Uterus (tissue), 4 donors: ENCODE measurements at places on chromosomes 13 and 19.

DNA sequence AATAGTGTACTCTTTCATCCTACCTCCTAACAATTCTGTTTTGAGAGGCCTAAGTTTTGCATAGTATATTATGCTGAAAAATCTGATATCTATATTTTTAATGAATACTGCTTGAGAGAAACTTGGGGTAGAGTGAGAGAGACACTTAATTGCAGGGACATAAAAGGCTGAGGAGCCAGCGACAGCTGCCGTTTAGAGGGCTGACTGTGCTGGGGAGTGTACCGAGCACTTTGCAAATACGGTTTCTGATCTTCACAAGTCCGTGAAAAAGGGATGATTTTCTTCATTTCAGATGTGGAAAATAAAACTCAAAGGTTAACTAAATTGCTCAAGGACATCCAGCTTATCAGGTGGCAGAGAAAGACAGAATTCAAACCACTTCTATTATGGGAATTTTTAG, 97.4 kb downstream of the CAB39L start:
- H3K36me3 ChIP-seq, result no peaks in the 10 kb centered on the region
- H3K4me3 ChIP-seq, result no peak overlapping the region
- no peaks in the 10 kb centered on the region for H3K27me3 ChIP-seq
- H3K27ac ChIP-seq, result no peak overlapping the region
- no peaks in the 10 kb centered on the region for H3K4me1 ChIP-seq
- DNase-seq, result no peak

DNA sequence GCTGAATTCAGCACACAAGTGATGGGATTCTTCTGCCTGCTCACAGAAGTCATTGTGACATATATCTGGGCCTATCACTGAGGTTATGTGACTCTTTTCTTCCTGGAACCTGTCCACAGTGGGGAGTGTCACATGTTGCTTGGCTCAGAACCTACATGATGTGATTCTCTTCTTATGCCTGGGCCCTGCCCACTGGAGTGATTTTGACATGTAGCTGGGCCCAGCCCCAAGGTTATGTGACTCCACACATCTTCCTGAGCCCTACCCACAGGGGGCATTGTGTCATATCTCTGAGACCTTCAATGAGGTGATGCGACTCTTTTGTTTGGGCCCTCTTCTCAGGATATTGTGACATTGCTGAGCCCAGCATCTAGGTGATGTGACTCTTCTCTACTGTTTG, 17.4 kb upstream of the ZNF429 start:
- H3K27ac ChIP-seq, result no peak overlapping the region
- H3K36me3 ChIP-seq, result no peaks in the 10 kb centered on the region
- DNase-seq, result no peak
- H3K4me1 ChIP-seq, result no peaks in the 10 kb centered on the region
- no peak overlapping the region for H3K4me3 ChIP-seq
- H3K27me3 ChIP-seq, result no peaks in the 10 kb centered on the region

- no peaks in the 10 kb centered on the region for H3K36me3 ChIP-seq
- no peaks in the 10 kb centered on the region for H3K4me1 ChIP-seq
- no peak overlapping the region for H3K27ac ChIP-seq
- no peak for DNase-seq
- H3K27me3 ChIP-seq, result no peaks in the 10 kb centered on the region
Observed at GRCh38 chr19:51600940-51601580, 29.1 kb downstream of the SIGLEC5 start.

DNA sequence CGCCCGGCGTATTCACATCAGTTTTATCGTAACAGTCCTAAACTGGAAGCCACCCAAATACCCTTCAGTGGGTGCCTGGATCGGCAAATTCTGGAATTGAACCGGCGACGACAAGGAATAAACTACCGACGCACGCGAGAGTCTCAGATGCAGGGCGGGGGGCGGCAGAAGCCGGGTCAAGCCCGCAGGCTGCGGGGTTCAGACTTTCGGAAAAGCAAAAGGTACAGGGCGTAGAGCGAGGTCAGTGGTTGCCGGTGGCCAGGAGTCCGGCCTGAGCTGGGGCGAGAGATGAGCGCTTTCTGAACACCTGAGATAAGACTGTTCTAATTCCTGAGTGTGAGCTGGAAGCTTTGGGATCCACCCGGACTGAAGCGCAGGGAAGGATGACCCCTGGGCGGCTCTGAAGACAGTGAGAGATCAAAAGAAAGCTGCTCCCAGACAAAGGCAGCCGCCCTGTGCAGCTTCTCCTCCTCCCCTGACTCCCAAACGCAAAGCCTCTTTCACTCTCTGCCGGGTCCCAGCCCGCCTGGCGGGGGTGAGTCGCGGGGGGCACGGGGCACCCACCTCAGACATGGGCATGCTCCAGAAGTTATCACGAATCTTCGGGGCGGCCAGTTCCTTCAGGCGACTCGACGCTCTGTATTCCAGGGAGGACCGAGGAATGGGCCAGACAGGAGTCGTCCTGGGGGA, 26.2 kb upstream of the MIER2 start:
- no peak overlapping the region for H3K4me3 ChIP-seq
- no peak for DNase-seq
- H3K27me3 ChIP-seq, result no peaks in the 10 kb centered on the region
- H3K4me1 ChIP-seq, result no peaks in the 10 kb centered on the region
- no peak overlapping the region for H3K27ac ChIP-seq

DNA sequence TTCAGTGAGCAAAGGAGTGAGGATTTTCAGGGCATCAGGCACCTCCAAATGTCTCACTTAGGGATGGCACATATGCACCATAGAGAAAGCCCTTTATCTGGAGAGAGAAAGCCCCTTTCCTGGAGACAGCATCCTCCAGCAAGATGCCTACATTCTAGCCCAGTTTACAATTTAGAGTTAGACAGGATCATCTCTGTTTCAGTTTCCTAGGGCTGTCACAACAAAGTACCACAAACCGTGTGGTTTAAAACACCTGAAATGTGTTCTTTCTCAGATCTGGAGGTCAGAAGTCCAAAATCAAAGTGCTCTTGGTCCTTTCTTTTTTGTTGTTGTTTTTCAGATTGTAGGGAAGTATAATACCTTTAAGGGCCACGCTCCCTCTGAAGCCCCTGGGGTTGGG, 61.8 kb downstream of the MBNL2 start:
- H3K4me1 ChIP-seq, result peaks cover 7% of the 10 kb centered on the region
- H3K36me3 ChIP-seq, result no peaks in the 10 kb centered on the region
- no peak overlapping the region for H3K4me3 ChIP-seq
- peak overlapping the region; percentile 8 for H3K27ac ChIP-seq
- no peak for DNase-seq

DNA sequence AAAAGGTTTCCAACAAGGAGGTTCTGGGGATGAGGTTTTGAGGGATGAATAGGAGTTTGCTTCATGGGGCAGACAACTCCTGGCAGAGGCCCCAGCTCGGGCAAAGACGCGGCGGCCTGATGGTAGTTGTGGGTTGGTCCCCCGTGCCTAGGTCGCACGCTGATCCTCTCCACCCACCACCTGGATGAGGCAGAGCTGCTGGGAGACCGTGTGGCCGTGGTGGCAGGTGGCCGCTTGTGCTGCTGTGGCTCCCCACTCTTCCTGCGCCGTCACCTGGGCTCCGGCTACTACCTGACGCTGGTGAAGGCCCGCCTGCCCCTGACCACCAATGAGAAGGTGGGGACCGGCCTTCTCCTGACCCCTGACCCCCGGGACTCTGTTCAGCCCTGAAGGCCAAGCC, 11.9 kb downstream of the ABCA7 start:
- no peaks in the 10 kb centered on the region for H3K36me3 ChIP-seq
- no peaks in the 10 kb centered on the region for H3K27me3 ChIP-seq
- DNase-seq, result no peak

GRCh38 chr19:41744850-41745249, 10.5 kb upstream of the CEACAM6 start:
- no peak overlapping the region for H3K4me3 ChIP-seq
- H3K36me3 ChIP-seq, result no peaks in the 10 kb centered on the region
- no peaks in the 10 kb centered on the region for H3K27me3 ChIP-seq
- no peaks in the 10 kb centered on the region for H3K4me1 ChIP-seq
- no peak for DNase-seq
- no peak overlapping the region for H3K27ac ChIP-seq

DNA sequence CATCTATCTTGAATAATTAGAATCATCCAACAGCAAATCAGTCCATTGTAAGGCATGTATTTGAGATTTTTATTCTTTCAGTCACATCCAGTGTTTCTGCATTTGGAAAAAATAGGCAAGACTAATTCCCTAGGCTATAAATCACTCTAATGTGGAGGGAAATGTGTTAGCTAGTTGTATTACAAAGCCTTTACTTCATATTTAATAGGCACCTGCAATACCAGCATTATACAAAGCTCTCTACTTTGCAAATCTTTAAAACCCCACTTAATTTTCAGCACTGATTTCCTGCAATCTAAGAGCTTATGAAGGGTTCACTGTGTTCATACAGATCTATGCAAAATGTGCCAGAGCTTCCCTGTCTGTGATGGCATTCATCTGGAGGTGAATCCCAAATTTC, 12.3 kb downstream of the PCDH9 start:
- no peaks in the 10 kb centered on the region for H3K36me3 ChIP-seq
- no peaks in the 10 kb centered on the region for H3K4me1 ChIP-seq

GRCh38 chr13:90445179-90445578, 902.3 kb upstream of the MIR17HG start:
- no peaks in the 10 kb centered on the region for H3K4me1 ChIP-seq
- no peak overlapping the region for H3K27ac ChIP-seq
- no peaks in the 10 kb centered on the region for H3K36me3 ChIP-seq

DNA sequence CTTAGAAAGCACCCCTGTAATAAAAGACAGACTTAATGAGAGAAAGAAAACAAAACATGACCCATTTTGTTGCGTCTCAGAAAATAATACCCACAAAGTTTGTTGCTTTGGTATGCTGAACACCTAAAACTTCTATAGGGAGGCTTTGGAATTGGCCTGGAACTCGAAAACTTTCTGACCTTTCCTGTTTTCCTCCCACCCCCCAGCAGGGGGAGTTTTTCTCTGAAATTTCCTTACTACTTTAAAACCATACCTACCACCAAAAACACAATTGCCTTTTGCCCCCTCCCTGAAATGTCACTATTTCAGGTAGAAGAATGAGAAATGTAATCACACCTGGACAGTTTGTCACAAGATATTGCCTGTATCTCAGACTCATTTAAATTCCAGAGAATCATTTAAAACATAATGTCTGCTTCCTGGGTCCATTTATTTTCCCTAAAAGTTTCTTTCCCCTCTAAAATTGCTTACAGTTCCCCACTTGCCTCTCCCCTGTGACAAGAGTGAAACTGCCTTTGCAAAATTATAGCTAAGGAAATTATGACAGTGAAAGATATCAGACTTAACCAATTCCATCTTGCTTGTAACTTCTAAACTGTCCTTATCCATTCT, 2700.2 kb downstream of the PCDH9 start:
- no peak for DNase-seq
- no peaks in the 10 kb centered on the region for H3K4me1 ChIP-seq
- H3K36me3 ChIP-seq, result no peaks in the 10 kb centered on the region
- H3K4me3 ChIP-seq, result no peak overlapping the region
- H3K27ac ChIP-seq, result no peak overlapping the region

DNA sequence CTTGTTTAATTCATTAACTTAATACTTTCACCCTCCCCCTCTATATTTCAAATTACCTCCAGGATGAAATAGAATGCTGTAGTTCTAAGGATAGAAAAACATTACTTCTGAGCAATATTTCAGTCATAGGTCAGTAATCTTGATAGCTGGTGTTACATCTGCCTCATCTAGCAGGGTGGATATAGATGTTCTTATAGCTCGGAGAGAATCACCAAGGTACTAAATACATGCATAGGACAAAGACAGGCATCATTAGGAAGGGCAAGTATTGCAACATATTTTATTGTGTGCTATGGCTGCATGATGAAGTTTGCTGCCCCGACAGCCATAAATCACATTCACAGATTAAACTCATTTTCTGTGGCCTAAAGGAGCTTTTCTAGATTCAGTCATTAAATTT, 601.0 kb downstream of the FGF9 start:
- no peak overlapping the region for H3K4me3 ChIP-seq
- no peak for DNase-seq
- H3K36me3 ChIP-seq, result no peaks in the 10 kb centered on the region
- H3K27ac ChIP-seq, result no peak overlapping the region
- H3K27me3 ChIP-seq, result no peaks in the 10 kb centered on the region

DNA sequence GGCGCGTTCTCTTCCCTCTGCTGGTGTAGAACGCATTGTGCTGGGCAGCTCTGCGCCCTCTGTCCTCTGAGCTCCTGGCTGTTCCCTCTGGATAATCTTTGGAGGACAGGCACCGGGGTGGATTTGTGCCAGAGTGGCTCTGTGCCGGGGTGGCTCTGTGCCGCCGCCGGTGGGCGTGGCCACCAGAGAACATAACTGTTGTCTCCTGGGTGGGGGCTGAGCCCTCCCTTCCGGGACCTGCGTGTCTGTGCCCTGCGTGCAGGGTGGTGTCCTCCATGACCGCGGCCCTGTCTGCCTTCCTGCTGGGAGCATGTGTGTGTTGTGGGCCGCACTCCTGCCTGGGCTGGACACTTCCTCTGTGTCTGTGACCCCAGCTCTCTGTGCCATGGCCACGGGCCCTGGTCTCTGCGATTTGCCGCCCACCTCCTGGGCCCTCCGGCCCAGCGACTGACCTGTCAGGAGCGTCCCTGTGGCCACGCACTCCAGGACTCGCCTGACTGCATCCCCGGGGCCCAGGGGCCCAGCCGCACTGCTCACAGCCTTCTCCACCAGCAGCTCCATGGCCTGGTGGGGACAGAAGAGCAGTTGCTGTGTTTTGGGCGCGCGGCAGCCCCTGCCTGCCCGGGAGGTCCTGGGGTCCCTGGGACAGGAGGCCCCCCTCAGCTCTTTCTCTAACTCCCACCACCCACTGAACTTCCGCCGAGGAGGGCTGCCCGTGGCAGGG, 22.4 kb upstream of the MATK start:
- no peaks in the 10 kb centered on the region for H3K27me3 ChIP-seq
- DNase-seq, result no peak
- H3K4me3 ChIP-seq, result no peak overlapping the region

DNA sequence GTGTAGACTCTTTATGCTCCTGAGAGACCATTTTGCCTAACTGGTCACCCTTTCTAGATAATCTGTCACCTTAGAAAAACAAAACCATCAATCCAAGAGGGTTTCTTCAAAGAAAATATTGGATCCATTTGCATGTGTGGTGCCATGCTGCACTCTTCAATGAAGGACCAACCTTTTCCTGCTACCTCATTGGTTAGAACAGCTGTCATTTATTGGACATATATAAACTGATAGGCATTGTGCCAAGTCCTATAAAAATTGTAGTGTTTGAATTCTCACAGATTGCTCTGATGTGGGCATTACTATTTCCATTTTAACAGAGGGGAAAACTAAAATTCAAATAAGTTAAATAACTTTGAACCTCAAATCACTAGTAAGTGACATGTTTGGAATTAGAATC, 333.2 kb downstream of the MYO16 start:
- no peak for DNase-seq
- H3K36me3 ChIP-seq, result no peaks in the 10 kb centered on the region
- no peaks in the 10 kb centered on the region for H3K4me1 ChIP-seq
- H3K4me3 ChIP-seq, result no peak overlapping the region

DNA sequence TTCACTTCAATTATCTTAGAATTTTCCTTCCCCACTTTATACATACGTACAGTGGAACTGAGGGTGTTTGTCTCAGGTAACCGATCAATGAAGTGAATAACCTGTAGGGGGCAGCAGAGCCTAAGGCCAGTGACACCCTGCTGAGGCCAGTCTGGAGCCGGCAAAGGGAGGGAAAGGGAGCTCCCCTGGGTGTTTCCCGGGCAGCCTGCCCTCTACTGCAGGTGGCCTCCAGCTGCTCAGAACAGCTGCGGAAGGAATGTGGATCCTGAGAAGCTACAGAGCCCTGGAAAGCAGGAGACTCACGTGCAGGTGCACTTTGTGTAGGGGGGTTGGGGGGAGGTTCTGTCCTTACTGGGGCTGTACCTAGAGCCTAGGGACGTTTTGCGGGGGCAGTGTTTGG, 832 bp upstream of the ZNF491 start:
- H3K27ac ChIP-seq, result no peak overlapping the region
- H3K27me3 ChIP-seq, result no peaks in the 10 kb centered on the region
- DNase-seq, result peak; percentile 89
- no peaks in the 10 kb centered on the region for H3K36me3 ChIP-seq
- H3K4me1 ChIP-seq, result no peaks in the 10 kb centered on the region
- no peak overlapping the region for H3K4me3 ChIP-seq
